ENCODE measurements at places on chromosomes 6 and 20.

DNA sequence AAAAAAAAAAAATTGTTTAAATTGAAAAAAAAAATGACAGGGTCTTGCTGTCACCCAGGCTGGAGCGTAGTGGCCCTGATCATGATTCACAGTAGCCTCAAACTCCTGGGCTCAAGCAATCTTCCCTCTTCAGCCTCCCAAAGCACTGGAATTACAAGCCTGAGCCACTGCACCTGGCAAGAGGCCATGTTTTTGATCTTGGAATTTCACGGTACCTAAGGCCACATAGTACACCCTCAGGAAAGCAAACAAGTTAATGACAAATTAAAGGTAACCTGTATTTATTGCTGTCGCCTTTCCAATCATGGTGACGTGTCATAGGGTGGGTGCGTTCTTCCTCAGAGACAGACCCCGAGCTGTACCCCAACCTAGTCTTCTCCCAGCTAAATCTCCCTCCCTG lies 79.2 kb downstream of the LINC00237 start:
- no peak for DNase-seq

DNA sequence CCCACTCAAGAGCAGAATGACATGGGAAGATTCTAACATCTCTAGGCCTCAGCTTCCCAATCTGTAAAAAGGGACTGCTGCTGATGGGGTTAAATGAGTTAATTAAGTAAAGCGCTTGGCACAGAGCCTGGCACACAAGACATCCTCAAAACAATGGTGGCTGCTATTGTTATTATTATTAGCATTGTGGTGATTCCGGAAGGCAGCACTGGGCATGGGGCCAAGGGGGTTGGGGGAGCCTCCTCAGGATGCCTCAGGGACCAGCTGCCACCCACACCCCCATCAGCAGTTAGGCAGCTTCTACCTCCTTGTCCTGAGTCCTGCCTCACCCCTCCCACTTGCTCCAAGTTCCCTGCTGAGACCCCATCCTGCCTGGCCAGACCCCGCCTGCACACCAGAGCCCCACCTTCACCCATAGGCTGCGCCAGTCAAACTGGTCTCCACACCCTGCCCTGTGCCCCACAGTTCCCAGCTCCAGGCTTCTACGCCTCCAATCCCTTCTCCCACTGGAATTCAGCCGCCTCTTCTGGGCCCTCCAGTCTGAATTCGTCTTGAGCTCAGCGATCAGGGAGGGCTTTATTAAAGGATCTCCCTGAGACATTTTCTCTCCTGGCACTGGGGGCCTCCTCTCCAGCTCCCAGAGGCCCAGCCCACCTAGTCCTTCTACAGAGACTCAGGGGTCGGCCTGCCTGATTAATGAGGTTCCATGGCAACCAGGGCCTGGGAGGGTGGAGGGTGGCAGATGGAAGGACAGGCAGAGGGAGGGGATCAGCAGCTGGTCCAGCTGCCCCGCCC lies 1.5 kb downstream of the E2F1 start:
- no peak for DNase-seq

GRCh38 chr20:57888591-57888990 lies 178.8 kb upstream of the PMEPA1 start:
- no peak for DNase-seq

DNA sequence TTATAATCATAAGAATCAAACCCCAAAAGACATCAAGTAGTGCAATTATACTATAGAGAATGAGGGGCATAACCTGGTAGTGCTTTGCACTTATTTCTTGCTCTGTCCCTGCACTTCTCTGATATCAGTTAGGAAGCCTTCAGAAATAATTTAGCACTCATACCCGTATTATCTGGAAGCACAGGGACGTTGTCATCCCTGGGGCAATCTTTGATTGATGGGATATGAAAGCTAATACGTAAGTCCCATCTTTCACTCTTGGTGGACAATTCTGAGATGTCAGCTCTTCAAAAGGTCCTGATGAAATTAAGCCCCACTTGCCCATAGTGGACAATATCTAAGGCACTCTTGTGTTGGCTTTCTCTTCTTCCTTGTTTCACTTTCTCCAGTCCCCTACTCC lies 144.9 kb downstream of the HACE1 start:
- DNase-seq, result no peak

- no peak for DNase-seq
These were observed 139.9 kb downstream of the HIVEP2 start for GRCh38 chr6:142805042-142805441.

- DNase-seq, result no peak
These were observed 40.5 kb downstream of the DSE start for GRCh38 chr6:116411284-116411623.

- no peak for DNase-seq
These were observed 88.9 kb upstream of the FOXQ1 start for GRCh38 chr6:1222728-1223595.

DNA sequence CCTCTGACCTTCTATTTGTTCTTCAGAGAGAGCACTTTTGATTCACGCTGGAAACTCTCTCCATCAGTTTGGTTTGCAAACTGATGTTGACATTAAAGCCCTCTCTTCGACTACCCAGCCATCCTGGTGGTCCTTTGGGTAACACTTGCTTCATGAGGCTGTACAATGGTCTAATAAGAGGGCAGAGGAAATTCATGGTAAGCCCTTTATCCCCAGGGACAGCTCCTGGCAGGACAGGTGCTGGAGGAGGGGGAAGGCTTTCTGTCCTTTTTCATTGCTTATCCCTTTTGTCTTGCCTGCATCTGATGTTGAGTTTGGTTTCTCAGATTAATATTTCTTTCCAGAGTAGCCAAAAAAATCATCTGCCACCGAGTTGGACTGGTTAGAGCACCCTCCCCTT lies 52.1 kb upstream of the CD93 start:
- no peak for DNase-seq

- no peak for DNase-seq
These were observed 44.5 kb downstream of the PRSS35 start for GRCh38 chr6:83556871-83557270.

DNA sequence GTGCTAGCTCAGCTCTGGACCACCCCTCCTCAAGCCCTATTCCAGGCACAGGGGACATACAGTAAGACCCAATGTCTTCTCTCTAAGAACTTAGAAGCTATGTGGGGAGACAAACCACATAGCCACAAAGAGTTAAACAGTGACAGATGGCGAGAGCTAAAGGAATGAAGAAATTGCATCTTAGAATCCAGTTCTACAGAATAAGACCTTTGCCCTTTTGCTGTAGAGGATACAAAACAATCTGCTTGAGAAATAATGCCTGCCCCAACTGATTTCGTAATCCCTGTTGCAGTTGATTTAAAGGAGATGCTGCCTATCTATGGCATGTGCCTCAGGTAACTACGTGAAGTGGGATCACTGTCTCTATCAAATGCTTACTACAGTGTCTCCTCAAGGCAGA lies 31.2 kb downstream of the TNFRSF21 start:
- DNase-seq, result no peak

GRCh38 chr6:137181891-137182653 lies 8.6 kb upstream of the IL22RA2 start:
- DNase-seq, result no peak

DNA sequence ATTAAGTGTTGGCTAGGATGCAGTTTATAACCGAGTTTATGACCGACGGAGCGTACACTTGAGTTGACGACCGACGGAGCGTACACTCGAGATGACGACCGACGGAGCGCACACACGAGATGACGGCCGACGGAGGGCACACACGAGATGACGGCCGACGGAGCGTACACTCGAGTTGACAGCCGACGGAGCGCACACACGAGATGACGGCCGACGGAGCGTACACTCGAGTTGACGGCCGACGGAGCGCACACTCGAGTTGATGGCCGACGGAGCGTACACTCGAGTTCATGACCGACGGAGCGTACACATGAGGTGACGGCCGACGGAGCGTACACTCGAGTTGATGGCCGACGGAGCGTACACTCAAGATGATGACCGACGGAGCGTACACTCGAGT lies 119.8 kb downstream of the HUS1B start:
- no peak for DNase-seq

GRCh38 chr20:58553841-58554240 lies 38.6 kb upstream of the APCDD1L start:
- no peak for DNase-seq

GRCh38 chr20:19074828-19075516 lies 137.5 kb upstream of the SLC24A3 start:
- DNase-seq, result no peak

- DNase-seq, result no peak
These were observed 474 bp downstream of the RBM38 start for GRCh38 chr20:57391439-57392301.

GRCh38 chr6:161261325-161261724 lies 12.5 kb downstream of the AGPAT4 start:
- DNase-seq, result no peak

DNA sequence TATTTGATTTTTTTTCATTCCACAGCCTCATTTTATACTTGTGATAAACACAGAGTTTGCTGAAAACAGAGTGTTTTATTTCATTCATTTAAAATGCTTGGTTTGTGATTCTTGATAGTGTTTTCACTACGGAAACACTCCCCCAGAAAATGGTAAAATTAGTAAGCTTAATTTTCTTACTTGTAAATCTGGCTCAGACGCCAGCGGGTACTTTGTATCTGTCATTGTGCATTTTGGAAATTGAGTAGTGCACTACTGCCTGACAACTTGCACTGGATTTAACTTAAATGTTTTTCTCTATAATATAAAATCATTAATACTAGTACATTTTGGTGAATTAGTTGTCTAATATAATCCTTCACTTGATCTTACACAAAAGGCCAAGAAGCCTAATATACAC lies 37.0 kb upstream of the HINT3 start:
- no peak for DNase-seq

DNA sequence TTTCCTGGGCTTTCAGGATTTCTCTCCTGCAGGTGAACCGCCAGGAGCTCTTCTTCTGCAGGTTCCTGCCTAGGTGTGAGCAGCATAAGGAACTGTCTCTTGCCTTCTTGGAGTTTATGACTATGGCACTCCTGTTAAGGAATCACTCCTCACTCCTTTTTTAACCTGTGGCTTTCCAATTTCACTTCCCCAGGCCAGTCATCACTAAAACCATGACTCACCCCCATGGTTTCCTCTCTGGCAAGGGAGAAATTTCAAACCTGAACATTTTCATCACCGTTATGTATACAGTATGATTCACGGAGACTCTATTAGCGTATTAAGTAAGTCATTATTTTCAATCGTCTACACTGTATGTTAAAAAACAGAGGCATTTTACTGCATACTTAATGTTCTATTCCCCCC lies 78.2 kb upstream of the ARID1B start:
- DNase-seq, result no peak

DNA sequence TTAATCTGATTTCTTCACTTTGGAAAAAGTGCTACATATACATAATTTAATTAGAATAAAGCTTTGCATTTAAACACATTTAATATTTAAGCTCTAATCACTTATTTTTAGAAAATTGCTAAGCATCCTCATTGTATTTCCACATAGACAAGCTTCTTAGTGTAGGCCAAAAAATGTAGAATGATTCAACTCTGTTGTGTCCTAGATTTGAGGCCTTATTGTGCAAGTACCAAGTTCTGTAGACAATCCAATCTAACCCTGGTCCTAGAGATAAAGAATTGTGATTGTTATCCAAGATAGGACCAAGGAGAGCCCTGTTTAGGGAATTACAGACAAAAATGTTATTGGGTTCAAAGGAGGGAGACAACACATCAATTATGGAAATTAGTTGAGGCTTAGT lies 27.6 kb downstream of the MRAP2 start:
- DNase-seq, result no peak

DNA sequence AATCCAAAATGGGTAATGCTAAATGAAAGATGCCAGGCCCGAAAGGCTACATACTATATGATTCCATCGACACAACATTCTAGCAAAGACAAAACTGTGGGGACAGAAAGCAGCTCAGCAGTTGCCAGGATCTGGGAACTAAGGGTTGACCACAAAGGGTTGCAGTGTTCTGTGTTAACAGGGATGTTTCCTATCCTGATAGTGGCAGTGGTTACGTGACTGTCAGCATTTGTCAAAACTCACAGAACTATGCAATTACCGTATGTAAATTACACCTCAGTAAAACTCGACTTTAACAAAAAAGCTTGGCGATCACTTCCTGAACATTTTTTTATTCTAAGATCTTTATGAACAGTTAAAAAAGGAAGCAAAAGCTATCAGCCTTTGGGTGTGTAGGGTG lies 83.9 kb downstream of the BANF2 start:
- DNase-seq, result no peak

DNA sequence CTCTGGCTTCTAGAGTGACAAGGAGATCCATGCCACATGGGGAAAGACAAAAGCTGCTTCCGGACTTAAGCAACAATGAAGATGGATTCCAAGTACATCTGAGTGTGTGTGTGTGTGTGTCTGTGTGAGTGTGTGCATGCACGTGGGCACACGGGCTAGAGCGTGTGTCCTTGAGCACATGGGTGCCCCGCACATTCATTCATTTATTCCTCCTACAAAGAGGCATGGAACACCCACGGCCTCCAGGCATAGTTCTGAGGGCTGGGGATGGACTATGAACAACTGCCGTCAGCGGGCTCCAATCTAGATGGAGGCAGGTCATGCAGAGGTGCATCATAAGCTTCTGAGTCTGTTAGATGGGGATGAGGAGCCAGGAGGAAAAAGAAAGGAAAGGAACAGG lies 49.1 kb downstream of the GRM4 start:
- no peak for DNase-seq

DNA sequence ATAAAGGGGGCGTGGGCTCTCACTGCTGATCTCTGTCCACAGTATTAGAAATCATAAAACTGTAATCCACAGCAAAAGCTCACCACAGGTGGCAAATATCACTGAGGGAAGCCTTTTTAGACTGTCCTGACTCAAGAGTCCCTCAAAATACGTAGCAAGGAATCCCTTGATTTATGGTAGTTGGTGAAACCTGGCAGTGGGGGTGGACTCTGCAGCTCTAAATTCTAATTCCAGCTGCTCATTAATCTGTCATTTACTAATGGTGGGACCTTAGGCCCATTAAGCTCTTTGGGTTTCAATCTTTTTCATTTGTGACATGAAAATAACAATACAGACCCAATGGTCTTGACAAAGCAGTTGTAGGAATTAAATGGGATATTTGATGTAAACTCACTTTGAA lies 32.3 kb downstream of the GMDS start:
- DNase-seq, result no peak

- DNase-seq, result no peak
These were observed 35.4 kb downstream of the MAN1A1 start for GRCh38 chr6:119313937-119314884.

- no peak for DNase-seq
These were observed 69.4 kb downstream of the PSMG4 start for GRCh38 chr6:3328145-3328544.

GRCh38 chr6:97160280-97160679 lies 122.7 kb downstream of the MMS22L start:
- no peak for DNase-seq
